Adrenal gland (tissue), 19 donors: ENCODE measurements at places on chromosomes 2 and 18.

GRCh38 chr18:53025247-53025646 is 685.2 kb downstream of the DCC start:
- no peak for DNase-seq

GRCh38 chr2:48309900-48310299 is 220.1 kb upstream of the STON1 start:
- no peak for DNase-seq

- DNase-seq = no peak
Observed at GRCh38 chr2:138365581-138365980, 136.0 kb upstream of the SPOPL start.

GRCh38 chr2:199707593-199708185 is 143.3 kb downstream of the FTCDNL1 start:
- DNase-seq = no peak

DNA sequence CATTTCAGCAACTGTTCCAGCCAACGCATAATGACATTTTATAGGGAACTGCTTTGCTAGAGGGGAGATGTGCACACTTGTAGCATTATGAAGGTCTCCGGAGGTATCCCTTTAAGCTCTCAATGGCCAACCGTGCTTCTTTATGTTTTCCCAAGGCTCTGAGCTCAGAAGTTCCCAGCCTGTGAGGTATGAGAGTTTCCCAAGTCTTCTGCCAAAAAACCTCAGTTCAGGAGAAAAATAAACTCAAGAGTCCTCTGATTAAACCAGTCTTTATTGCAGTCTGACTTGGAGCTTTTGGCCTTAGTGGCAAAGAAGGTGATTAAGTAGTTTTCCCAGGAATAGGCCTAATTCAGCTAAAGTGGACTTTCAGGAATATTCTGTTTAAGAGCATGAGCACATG is 35.4 kb upstream of the ZNF532 start:
- DNase-seq = no peak
